ENCODE measurements at places on chromosomes 2 and 18. TPM values are rescaled to one million over a fixed set of nuclear protein-coding genes. Genes with fewer than 3 reads are reported as not detected.

ANKRD62 gene
- not detected for total RNA-seq

CPO gene
- 0.19 TPM for total RNA-seq

TCF7L1 gene
- 0.90 TPM for total RNA-seq

TUBA3E gene
- total RNA-seq = 0.05 TPM

TRIM43 gene
- 0.66 TPM for total RNA-seq

CARF gene
- 14.1 TPM for total RNA-seq

SERPINB4 gene
- 2.5 TPM for total RNA-seq

AQP4 gene
- total RNA-seq = 0.24 TPM

TCF23 gene
- 0.14 TPM for total RNA-seq

FAM161A gene
- total RNA-seq = 2.2 TPM

CD226 gene
- 16.7 TPM for total RNA-seq

COBLL1 gene
- 3.0 TPM for total RNA-seq

RAB6C gene
- total RNA-seq = 0.05 TPM

EPAS1 gene
- 3.1 TPM for total RNA-seq

RNF144A gene
- 8.9 TPM for total RNA-seq

EHD3 gene
- total RNA-seq = 2.7 TPM

DYNAP gene
- total RNA-seq = 0.09 TPM

FAM110C gene
- 0.05 TPM for total RNA-seq

TDRD15 gene
- total RNA-seq = 0.05 TPM

EVX2 gene
- not detected for total RNA-seq

ANKRD30BL gene
- 0.19 TPM for total RNA-seq

EMX1 gene
- total RNA-seq = 0.38 TPM

LRRC30 gene
- total RNA-seq = 0.14 TPM

COL4A4 gene
- total RNA-seq = 1.7 TPM

B3GNT2 gene
- 43.1 TPM for total RNA-seq

DPP10 gene
- total RNA-seq = 0.14 TPM

FZD7 gene
- 2.0 TPM for total RNA-seq

MAPRE2 gene
- 55.2 TPM for total RNA-seq

SLC11A1 gene
- total RNA-seq = 0.71 TPM

BOLL gene
- 0.05 TPM for total RNA-seq

KCNIP3 gene
- total RNA-seq = 21.4 TPM

INSIG2 gene
- total RNA-seq = 18.3 TPM

Data from thymus (tissue), 14 donors.